Endodermal cell (in vitro differentiated cells): ENCODE measurements at places on chromosomes 5 and 9. TPM values are rescaled to one million over a fixed set of nuclear protein-coding genes. Genes with fewer than 3 reads are reported as not detected.

Gene PDZD2
- total RNA-seq = 12.6 and 14.6 TPM in 2 replicates

Gene IL3
- total RNA-seq = not detected in 2 replicates

DNA sequence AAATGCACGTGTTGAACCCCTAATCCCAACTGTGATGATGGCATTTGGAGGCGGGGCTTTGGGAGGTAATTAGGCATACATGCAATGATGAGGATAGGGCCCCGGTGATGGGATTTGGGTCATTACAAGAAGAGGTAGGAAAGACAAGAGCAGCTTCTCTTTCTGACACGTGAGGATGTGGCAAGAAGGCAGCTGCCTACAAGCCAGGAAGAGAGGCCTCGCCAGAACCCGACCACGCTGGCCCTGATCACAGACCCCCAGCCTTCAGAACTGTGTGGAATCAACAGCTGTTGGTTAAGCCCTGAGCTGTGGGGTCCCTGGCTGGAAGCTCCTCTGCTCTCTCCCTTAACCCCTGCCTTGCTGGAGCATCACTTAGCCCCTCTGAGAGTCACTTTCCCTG lies 57.5 kb downstream of the COL23A1 start:
- H3K4me1 ChIP-seq = peaks cover 3% of the 10 kb centered on the region
- no peak overlapping the region for H3K4me3 ChIP-seq
- no peak overlapping the region for H3K27ac ChIP-seq
- no peaks in the 10 kb centered on the region for H3K36me3 ChIP-seq

Gene SELENOP
- total RNA-seq = 79.8 to 95.9 TPM (median 91.4 TPM) in 3 replicates

Gene NUTM2G
- total RNA-seq = not detected in 2 replicates

Gene SV2C
- not detected in 3 replicates for total RNA-seq

DNA sequence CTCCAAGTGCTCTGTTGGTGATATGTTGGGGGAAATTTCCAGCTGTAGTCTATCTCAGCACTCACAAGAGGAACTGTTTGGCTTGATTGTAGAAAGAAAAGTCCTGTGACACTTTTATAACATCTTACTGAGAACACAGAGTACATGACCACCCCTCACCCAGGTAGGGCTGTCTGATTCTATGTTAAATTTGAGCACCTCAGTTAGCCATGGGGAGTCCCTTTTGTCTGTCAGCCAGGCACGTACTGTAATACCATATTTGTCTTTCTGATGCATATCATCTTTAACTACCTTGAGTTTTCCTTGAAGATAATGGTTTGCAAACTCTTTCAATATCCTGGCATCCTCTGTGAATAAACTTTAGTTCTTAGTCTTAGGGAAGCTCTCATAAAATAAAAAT lies 164.5 kb downstream of the IZUMO3 start:
- DNase-seq = no peak
- peaks cover 4% of the 10 kb centered on the region for H3K4me1 ChIP-seq
- H3K27me3 ChIP-seq = no peaks in the 10 kb centered on the region
- no peaks in the 10 kb centered on the region for H3K36me3 ChIP-seq
- H3K4me3 ChIP-seq = no peak overlapping the region

Gene F2RL1
- 14.0 to 19.3 TPM (median 18.2 TPM) in 3 replicates for total RNA-seq

Gene GPRIN1
- total RNA-seq = 1.3 to 5.1 TPM (median 4.9 TPM) in 3 replicates

Gene SURF6
- total RNA-seq = 22.9 to 27.5 TPM (median 24.1 TPM) in 3 replicates

- no peak overlapping the region for H3K4me3 ChIP-seq
- H3K36me3 ChIP-seq = no peaks in the 10 kb centered on the region
- no peak overlapping the region for H3K27ac ChIP-seq
- peaks cover 53% of the 10 kb centered on the region for H3K27me3 ChIP-seq
- DNase-seq = no peak
These were observed 379.5 kb upstream of the KLF4 start for GRCh38 chr9:107869111-107869510.

GRCh38 chr5:16906255-16906654 lies 29.8 kb downstream of the MYO10 start:
- H3K36me3 ChIP-seq = peaks cover 46% of the 10 kb centered on the region
- H3K4me1 ChIP-seq = peaks cover 7% of the 10 kb centered on the region
- H3K27me3 ChIP-seq = no peaks in the 10 kb centered on the region
- H3K27ac ChIP-seq = no peak overlapping the region

Gene CCDC183
- total RNA-seq = 7.3 and 10.9 TPM in 2 replicates

Gene TSTD2
- 21.1 and 23.0 TPM in 2 replicates for total RNA-seq

DNA sequence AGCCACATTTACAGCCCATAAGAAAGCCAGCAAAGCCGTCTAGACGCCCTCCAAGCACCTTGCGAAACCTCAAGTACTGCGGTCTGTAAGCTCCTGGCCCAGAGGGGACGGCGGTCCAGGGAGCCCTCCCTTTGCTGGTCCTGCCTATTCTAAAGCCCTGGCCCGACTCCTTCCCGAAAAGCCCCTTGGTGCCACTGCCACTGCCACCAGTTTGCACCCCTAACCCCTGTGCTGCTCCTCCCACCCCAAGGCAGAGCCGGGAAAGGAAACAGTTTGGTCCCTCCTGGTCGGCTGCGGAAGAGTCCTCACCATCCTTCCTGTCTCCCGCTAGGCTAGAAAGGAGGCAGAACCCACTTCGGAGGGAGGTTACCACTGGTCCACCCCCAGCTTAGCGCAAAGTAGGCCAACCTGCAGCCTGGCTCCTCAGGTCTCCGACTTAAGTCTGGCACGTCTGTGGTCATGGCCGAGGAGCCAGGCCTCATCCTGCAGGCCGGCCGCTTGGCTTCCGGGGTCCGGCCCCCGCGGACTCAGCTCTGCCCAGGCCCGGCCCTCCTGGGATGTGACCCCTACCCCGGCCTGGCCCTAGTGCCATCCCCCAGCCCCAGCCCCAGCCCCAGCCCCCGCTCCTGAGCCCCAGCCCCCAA lies 916 bp downstream of the TOR1A start:
- peak; percentile 73 for DNase-seq
- peak overlapping the region; percentile 85 for H3K4me3 ChIP-seq
- H3K27ac ChIP-seq = no peak overlapping the region
- peaks cover 50% of the 10 kb centered on the region for H3K36me3 ChIP-seq
- no peaks in the 10 kb centered on the region for H3K27me3 ChIP-seq

GRCh38 chr5:148306446-148306845 lies 5.8 kb upstream of the SPINK7 start:
- no peaks in the 10 kb centered on the region for H3K36me3 ChIP-seq
- no peak overlapping the region for H3K27ac ChIP-seq
- no peaks in the 10 kb centered on the region for H3K4me1 ChIP-seq
- H3K27me3 ChIP-seq = no peaks in the 10 kb centered on the region
- no peak for DNase-seq

DNA sequence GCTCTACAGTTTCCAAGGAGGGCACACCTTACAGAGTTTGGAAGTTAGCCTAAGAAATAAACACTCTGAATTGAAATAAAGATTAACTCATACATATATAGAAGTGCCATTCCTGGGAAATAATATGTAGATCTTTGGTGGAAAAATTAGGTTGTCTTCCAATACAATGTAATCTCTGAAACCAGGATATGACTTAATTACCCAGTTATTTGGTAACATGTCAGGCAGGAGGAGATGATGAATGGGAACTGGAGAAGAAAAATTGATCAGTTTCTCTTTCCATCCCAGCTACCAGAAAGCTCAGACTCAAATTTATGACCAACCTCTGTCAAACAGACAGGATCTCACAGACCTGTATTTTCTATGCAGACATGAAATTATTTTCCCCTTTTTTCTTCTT lies 215.2 kb upstream of the SNX2 start:
- H3K27ac ChIP-seq = no peak overlapping the region
- no peak overlapping the region for H3K4me3 ChIP-seq
- no peaks in the 10 kb centered on the region for H3K36me3 ChIP-seq
- H3K4me1 ChIP-seq = no peaks in the 10 kb centered on the region

- H3K27me3 ChIP-seq = no peaks in the 10 kb centered on the region
- DNase-seq = peak; percentile 74
- H3K27ac ChIP-seq = peak within 1 kb of the TSS; percentile 95
- peak within 1 kb of the TSS; percentile 96 for H3K4me3 ChIP-seq
- H3K4me1 ChIP-seq = peaks cover 3% of the 10 kb centered on the region
These were observed at the start of gene GTF3C4 for GRCh38 chr9:132670457-132671391. GTF3C4 (plus strand) TSS chr9:132670464; CDS start chr9:132670599, 135 bp downstream.

GRCh38 chr9:126169736-126170135 lies 156.9 kb upstream of the MVB12B start:
- no peak for DNase-seq
- no peaks in the 10 kb centered on the region for H3K4me1 ChIP-seq
- H3K27ac ChIP-seq = no peak overlapping the region
- H3K4me3 ChIP-seq = no peak overlapping the region
- no peaks in the 10 kb centered on the region for H3K36me3 ChIP-seq
- no peaks in the 10 kb centered on the region for H3K27me3 ChIP-seq

Gene LHX6
- total RNA-seq = 0.37 and 1.0 TPM in 2 replicates

Gene DHFR
- 27.9 to 58.5 TPM (median 56.8 TPM) in 3 replicates for total RNA-seq

DNA sequence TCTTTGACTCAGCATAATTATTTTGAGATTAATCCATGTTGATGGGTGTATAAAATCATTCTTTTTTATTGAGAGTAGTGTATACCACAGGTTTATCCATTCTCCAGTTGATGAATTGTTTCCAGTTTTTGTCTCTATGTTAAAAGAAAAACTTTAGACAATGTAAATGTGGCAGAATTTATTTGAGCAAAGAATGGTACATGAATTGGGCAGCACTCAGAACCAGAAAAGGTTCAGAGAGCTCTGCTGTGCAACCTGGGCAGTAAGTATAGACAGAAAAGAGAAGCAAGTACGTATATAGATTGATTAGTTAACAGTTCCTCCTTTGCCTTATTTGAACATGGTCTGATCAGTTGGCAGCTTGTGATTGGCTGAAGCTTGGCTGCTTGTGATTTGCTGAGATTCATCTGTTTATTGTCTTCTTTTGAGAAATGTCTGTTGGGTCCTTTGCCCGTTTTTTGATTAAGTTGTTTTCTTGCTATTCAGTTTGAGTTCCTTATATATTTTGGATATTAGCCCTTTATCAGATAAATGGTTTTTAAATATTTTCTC lies 41.4 kb downstream of the CDC42SE2 start:
- DNase-seq = no peak
- no peak overlapping the region for H3K4me3 ChIP-seq
- no peak overlapping the region for H3K27ac ChIP-seq
- no peaks in the 10 kb centered on the region for H3K4me1 ChIP-seq
- no peaks in the 10 kb centered on the region for H3K27me3 ChIP-seq

GRCh38 chr9:115030006-115030405 lies 88.0 kb downstream of the TNC start:
- H3K36me3 ChIP-seq = peaks cover 46% of the 10 kb centered on the region
- H3K4me1 ChIP-seq = peaks cover 17% of the 10 kb centered on the region
- no peak overlapping the region for H3K27ac ChIP-seq
- H3K4me3 ChIP-seq = no peak overlapping the region
- peak; percentile 60 for DNase-seq

- no peaks in the 10 kb centered on the region for H3K36me3 ChIP-seq
- H3K27me3 ChIP-seq = peaks cover 36% of the 10 kb centered on the region
- DNase-seq = no peak
- H3K4me1 ChIP-seq = peaks cover 18% of the 10 kb centered on the region
- H3K27ac ChIP-seq = peak overlapping the region; percentile 83
These were observed 644 bp downstream of the IER5L start for GRCh38 chr9:129177443-129177790.

DNA sequence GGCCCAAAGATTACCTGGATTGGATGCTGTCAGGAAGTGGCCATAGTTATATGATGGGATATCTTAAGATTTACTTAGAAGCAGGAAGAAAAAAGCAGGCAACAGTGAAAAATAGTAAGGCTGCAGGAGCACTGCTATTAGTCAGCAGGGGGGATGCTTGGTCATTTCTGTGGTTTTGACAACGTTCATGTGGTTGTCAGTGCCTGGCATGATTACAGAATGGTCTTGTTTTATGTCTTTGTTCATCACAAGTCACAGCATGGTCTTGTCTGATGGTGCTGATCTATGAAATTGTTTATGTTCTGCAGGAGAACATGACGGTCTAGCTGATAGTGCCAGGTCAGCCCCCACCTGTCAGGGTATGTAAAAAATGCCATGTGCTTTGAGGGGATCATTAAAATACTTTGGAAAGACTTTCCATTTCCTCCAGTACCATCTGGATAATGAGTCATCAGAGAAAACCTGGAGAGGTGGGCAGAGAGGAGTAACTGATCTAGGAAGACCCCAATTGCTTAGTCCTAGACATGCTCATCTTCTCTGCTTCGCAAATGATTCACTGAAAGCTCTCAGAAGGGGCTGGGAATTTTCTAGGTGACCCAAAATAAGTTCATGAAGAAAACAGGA lies 48.5 kb downstream of the PLGRKT start:
- no peaks in the 10 kb centered on the region for H3K36me3 ChIP-seq
- H3K27me3 ChIP-seq = no peaks in the 10 kb centered on the region
- no peaks in the 10 kb centered on the region for H3K4me1 ChIP-seq
- H3K4me3 ChIP-seq = no peak overlapping the region
- no peak overlapping the region for H3K27ac ChIP-seq

- no peak for DNase-seq
- peaks cover 24% of the 10 kb centered on the region for H3K36me3 ChIP-seq
- H3K4me3 ChIP-seq = no peak overlapping the region
These were observed 413.8 kb downstream of the KDM4C start for GRCh38 chr9:7171396-7172153.

DNA sequence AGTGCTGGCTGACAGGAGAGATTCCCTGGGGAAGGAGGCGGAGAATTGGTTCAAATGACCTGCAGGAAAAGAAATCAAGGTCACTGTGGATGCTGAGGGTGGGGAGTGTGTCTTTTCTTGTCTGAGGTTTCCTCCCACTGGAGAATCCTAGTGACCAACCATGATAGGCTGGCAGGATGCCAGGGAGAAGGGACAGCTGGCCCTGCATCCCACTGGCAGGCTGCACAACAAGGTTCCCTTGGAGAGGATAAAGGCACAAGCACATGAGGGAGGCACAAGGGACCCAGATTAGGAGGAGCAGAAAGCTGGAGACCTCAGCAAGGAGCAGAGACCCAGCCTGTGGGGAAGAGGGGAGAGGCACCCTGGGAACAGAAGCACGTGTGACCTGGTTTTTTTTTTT lies 11.4 kb upstream of the ZDHHC12 start:
- H3K27ac ChIP-seq = no peak overlapping the region
- H3K36me3 ChIP-seq = peaks cover 22% of the 10 kb centered on the region
- H3K4me1 ChIP-seq = no peaks in the 10 kb centered on the region
- no peak overlapping the region for H3K4me3 ChIP-seq
- no peak for DNase-seq
- H3K27me3 ChIP-seq = no peaks in the 10 kb centered on the region

Gene MAP1B
- total RNA-seq = 85.9 to 103 TPM (median 87.9 TPM) in 3 replicates
